ENCODE measurements at places on chromosomes 5 and 9. TPM values are rescaled to one million over a fixed set of nuclear protein-coding genes. Genes with fewer than 3 reads are reported as not detected.

The ACSL6 gene
- 0.71 TPM for polyA plus RNA-seq

The PRRX2 gene
- 3.1 TPM for polyA plus RNA-seq

DNA sequence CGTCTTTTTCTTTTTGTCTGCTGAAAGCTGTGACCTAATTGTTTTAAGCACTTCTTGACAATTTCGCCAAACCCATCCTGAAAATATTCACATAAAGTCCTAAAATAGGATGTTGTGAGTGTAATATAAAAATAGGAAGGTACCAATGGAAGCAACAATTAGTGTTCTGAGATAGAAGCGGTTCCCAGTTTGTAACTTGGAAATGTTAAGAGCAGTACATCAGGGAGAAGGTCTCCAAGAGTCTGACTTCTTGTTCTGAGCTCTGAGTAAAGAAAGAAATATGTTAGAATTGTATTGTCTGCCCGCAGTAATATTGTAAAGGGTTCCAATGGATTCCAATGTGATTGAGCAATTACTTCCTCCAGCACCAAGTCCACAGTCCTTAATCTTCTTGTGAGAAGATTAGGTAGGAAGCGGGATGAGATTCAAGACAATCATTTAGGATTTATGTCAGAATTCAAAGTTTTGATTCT is 3.9 kb downstream of the VCAN start:
- peak; percentile 35 for DNase-seq

DNA sequence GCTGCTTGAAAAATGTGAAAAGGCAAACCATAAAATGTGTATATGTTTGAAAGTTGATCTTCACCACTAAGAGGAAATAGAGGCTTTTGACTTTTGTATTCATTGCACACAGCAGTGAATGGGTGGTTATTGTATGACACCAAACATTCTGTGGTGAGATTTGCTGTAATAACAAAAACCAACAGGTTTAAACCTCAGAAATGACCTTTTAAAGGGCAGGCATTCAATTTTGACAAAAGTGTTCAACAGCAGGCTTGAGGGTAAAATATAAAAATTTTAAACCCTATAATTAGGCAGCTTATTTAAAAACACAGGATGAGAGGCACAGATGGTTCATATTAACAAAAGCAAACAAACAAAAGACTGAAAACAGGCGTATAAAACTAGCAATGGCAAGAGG is 128.1 kb upstream of the NUDT12 start:
- no peak for DNase-seq

DNA sequence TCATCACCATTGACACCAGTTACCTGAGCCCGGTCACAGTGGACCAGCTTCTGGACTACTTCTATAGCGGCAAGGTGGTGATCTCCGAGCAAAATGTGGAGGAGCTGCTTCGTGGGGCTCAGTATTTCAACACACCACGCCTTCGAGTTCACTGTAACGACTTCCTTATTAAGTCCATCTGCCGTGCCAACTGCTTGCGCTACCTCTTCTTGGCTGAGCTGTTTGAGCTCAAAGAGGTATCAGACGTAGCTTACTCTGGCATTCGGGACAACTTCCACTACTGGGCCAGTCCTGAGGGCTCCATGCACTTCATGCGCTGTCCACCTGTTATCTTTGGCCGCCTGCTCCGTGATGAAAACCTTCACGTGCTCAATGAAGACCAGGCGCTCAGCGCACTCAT is 520 bp downstream of the CCIN start:
- no peak for DNase-seq

Measured in muscle of arm (tissue), 14 donors.